ENCODE measurements at places on chromosomes 7 and 10.

DNA sequence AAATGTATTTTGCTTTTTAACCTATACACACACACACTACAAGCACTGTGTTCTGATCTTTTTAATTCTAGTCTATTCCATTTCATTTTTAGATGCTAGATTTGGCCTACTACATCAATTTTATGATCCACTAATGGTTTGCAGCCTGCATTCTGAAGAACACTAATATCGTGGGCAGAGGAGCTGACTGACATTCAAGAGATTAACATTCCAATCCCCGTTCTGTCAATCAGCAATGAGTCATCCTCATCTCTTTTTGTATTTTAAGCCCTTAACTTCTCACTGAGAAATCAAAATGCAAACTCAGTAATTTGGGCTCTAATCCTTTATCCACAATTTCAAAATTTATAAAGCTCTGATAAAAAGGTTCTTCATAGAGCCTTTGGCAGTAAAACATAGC is 47.1 kb upstream of the GAD2 start:
- no peak for DNase-seq

DNA sequence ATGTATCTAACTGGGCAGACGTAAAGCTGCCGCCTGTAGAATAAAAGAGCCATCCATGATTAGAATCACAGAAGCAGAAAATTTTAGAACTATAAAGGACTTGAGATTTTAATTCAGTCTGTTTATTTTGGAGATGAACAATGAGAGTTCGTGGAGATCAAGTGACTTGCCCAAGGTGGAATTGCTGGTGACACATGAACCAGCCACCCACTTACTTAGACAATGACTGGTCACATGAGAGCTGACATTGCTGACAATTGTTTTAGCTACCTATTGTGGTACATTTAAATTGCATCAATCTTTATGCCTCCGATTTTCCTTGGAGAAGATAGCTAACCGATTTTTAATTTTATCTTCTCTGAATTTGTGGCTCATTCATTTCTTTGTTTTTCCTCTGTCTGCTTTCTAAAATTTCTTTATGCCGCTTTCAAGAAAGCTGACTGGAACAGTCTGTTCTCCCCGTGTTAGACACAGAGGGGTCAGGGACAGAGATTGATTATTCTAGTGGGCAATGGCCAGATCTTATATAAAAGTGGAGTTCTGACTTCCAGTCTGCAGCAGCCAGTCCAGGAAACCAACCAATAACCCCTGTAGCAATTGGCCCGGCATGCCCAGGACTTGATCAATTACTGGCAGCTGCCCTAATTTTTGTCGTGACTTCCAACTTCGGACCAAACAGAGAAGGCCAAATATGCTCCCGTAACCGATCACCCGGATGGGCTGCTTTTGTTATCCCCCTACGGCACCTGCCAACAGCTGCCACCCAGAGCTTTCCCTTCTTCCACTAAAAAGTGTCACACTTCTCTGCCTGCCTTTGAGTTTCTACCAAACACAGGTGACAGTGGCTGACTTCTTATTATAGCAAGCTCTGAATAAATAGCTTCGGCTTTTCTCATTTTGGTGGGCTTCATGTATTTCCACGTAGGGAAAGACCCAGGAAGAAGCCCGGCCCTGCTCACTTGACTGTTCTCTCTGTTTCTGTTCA is 241.6 kb downstream of the CAMK1D start:
- no peak for DNase-seq

GRCh38 chr10:118953598-118954393 is 75.7 kb upstream of the NANOS1 start:
- no peak for DNase-seq

- DNase-seq: no peak
Measured at GRCh38 chr7:24926623-24927524, 53.1 kb downstream of the OSBPL3 start.

- DNase-seq: no peak
Measured at GRCh38 chr10:93629647-93630305, 17.4 kb downstream of the PDE6C start.

GRCh38 chr10:103932271-103932670 is 14.3 kb upstream of the STN1 start:
- no peak for DNase-seq

- no peak for DNase-seq
Measured at GRCh38 chr10:43046288-43046991, 30.4 kb upstream of the RET start.

DNA sequence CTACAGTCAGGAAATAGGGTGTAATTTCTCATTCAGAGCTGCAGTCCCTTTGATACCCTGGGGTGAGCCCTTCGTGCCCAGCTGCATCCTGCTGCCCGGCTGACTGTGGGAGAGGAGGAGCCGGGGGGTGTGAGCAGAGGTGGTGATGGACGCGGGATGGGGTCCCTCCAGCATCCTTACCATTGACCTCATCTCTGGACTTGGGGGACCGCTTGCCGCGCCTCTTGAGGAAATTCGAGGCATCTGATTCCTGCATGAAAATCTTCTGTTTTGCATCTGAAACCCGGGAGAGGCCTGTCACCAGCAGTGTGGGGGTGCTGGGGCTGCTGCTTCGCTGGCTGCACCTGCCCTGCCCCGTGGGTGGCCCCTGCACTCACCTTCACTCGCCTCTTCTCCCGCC is 816 bp downstream of the UCMA start:
- no peak for DNase-seq

DNA sequence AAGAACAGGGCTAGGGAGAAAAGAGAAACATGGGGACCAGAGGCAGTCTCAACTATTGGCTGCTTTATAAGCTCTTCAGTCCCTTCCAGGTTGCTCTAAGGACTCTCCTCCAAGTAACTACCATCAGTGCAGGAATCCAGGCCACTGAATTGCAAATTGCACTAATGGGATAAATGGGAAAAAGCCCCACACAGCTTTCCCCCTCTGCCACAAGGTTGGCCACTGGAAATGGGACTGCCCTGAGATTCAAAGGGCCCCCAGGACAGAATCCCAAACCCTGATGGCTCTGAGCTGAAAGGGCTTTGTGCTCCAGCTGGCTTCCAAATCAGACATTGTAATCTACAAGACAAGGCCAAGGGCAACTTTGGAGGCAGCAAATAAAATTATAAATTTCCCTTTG is 633.2 kb downstream of the ACTR3B start:
- DNase-seq: no peak

GRCh38 chr7:47651355-47652317 is 69.7 kb upstream of the TNS3 start:
- DNase-seq: no peak

GRCh38 chr10:133397938-133398337 is 4.0 kb downstream of the MTG1 start:
- DNase-seq: no peak

GRCh38 chr10:49597426-49598163 is 12.5 kb upstream of the SLC18A3 start:
- DNase-seq: no peak

- DNase-seq: no peak
Measured at GRCh38 chr10:110641256-110641655, 2.9 kb upstream of the RBM20 start.

GRCh38 chr7:23893176-23893941 is 183.3 kb downstream of the STK31 start:
- DNase-seq: no peak

DNA sequence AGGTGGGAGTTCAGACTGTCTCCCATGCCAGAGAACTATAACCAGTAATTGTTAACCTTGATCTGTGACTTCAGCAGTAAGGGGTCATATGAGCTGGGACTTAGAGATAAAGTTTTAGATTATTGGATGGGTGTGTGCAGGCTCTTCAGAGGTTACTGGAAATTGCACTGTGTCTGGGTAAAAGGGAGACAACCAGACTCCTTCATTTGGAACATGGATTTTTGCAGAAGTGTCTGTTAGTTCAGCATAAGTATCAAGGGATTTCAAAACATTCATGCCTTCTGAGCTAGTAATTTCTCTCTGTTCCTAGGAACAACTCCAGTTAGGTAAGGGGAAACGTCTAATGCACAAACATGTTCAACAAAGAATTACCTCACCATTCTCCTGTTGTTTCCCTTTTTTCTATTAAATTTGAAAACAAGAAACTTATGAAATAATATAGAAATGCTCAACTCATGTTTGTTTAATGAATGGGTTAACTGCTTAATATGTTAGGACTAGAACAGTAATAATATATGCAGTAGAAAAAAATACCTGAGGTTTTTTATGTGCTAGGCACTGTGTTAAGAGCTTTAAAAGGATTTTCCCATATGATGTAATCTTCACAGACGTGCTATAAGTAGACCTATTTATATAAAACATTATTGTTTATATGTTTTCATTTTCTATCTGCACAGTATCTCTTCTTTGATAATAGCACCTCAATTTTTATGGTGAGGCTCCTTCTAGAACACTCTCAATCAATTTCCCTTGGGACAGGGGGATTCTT is 233.0 kb downstream of the CACNA2D1 start:
- DNase-seq: no peak

DNA sequence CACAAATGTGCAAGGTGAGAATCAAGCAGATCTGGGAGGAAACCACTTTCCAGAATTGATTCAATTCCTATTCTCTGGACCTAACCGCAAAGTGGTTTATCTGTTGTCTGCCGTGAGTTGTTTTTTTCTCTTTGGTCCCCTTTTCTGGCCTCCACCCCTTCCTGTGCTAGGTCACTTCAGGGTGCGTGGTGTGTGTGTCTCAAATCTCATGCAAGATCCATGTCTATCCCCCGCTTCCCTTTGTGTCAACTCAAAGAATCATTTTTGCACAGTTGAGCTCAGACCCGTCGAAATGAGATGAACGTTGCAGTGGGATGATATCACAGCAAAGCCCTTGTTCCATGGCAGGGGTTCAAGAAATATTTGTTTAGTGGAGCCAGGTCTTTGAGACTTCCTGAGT is 184.5 kb downstream of the GATA3 start:
- DNase-seq: no peak

DNA sequence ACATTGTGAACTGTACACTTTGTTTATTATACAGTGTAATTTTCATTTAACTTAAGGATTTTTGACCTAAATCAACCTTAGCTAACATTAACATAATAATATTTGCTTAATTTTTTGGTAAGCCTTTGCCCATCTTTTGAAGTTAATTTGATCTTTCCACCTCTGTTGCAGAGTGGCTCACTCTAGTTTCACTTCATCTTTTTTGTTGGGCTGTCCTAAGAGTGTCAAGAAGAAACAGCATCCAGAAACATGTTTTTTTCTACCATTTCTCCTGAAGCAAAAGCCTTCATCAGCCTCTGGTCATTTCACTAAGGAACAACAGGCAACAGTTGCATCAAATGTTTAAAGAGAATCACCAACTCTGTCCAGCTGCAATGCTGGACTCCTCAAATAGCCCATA is 824.7 kb downstream of the REEP3 start:
- no peak for DNase-seq

- no peak for DNase-seq
Measured at GRCh38 chr10:92284112-92284704, 6.7 kb downstream of the CPEB3 start.

- no peak for DNase-seq
Measured at GRCh38 chr10:436911-437665, 252.4 kb downstream of the DIP2C start.

GRCh38 chr7:152341039-152341913 is 94.5 kb downstream of the KMT2C start:
- no peak for DNase-seq

DNA sequence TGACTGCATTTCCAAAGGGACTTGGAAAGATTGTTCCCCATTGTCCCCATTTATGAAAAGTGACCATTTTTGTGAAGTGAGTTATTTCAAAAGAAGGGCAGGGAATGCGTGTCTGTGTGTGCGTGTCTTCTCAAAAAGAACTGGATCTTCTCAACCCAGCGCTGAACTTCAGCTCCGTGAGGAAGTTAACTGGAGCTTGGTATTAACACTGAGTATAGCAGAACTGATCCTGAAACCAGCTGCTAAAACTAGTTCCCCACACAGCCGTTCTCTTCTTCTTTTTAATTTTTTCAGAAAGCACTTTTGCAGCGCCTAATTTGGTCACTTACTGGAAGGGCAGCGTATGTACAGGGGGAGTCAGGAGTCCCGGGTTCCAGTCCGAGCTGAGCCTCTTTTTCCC is 45.8 kb upstream of the PLEKHA1 start:
- DNase-seq: no peak

- DNase-seq: no peak
Measured at GRCh38 chr7:9120331-9120730, 686.9 kb downstream of the NXPH1 start.

DNA sequence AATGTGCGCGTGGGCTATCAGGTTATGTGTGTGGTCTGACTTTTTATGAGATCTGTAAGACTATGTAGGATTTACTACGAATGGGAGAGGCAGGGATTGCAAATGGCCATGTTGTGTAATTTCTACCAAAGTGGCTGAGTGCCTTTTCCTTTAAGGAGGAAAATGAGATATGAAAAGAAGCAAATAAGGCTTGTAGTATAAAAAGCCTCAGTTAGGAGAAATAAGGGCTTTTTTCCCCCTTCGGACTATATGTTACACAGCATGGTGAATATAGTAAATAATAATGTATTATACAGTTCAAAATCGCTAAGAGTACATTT is 447 bp upstream of the GPAM start:
- no peak for DNase-seq

- no peak for DNase-seq
Measured at GRCh38 chr10:31526681-31527080, 207.7 kb downstream of the ZEB1 start.

DNA sequence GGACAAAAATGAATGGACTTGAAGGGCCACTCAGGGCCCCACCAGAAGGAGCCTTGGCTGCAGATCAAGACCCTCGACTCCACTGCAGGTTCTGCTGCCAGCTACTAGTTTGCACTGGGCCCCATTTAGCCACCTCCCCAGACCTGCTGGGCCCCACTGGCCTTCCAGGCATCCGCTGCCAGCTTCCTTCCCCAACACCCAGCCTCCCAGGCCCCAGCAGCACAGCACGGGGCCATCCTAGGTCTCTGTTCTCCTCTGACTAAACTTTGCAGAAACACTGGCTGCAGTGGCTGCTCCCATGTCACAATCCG is 277.4 kb upstream of the KLF14 start:
- DNase-seq: no peak

DNA sequence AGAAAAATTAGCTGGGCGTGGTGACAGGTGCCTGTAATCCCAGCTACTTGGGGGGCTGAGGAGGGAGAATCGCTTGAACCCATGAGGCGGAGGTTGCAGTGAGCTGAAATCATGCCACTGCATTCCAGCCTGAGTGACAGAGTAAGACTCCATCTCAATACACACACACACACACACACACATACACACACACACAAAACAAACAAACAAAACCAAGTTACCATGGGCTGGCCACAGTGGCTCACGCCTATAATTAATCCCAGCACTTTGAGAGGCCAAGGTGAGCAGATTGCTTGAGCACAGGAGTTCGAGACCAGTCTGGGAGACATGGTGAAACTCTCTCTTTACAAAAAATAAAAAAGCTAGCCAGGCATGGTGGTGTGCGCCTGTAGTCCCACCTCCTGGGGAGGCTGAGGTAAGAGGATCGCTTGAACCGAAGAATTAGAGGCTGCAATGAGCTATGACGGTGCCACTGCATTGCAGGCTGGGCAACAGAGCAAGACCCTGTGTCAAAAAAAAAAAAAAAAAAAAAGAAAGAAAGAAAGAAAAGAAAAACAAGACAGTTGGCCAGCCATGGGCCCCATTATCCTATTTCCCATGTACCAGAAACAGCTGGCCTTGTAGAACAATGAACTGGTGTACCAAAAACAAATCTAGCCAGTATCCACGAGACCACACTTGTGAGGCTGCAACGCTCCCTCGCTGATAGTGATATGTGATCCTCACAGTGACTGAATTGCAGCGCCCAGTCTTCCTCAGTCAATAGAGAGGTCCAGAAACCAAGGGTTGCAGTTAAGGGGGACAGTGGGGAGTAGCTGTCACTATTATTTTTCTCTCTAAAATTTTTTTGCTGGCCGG is 6.6 kb upstream of the AGFG2 start:
- DNase-seq: no peak

- DNase-seq: no peak
Measured at GRCh38 chr10:60821656-60822055, 43.4 kb downstream of the CDK1 start.

All from stimulated activated CD8-positive, alpha-beta memory T cell treated with anti-CD3 and anti-CD28 coated beads, Interleukin-7, amount 100 ng/mL, for 4 hours (primary cell).